Cortex of kidney (tissue), 1 donor: ENCODE measurements at places on chromosomes 1 and 21.

DNA sequence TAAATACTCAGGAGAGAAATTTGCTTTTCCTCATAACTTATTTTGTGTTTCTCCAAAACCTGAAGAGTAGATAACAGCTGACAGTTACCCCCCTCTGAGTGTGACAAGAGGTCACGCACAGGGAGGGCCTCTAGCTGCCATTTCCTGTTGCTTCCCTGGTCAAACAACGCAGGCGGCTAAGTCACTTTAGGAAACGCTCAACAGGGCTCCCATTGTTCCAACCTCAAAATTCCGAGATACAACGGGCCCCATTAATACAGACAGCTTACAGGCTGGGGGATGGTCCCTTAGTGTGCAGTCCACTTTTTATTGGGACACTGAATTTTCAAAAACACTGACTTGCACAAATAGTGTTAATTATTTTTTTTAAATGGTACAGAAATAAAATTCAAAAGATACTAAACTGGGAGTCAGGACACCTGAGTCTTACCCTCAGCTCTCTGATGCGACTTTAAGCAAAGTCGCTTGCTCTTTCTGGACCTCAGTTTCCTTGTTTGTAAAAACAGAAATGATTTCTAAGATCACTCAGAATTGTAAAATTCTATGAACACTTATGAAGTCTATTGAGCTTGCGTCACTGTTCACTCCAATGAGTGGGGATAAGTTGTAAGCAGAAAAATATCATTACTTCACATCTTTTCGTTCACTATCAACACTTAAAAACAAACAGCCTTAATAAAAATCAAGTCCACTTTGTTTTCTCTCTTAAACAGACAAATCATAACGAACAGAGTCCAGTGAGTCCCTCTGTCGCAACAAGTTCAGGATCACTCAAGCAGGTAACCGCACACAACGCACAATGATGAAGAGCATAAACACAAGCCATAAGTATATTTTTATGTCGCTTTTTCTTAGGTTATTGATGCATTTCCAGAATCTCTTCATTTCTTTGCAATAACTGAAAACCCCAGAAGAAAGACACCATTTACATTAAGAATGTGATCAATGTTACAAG lies 13.5 kb downstream of the LZIC start:
- DNase-seq = no peak

GRCh38 chr1:7227654-7228053 lies 442.4 kb downstream of the CAMTA1 start:
- no peak for DNase-seq

- DNase-seq = no peak
Observed at GRCh38 chr1:9145021-9145668, 16.2 kb upstream of the GPR157 start.

DNA sequence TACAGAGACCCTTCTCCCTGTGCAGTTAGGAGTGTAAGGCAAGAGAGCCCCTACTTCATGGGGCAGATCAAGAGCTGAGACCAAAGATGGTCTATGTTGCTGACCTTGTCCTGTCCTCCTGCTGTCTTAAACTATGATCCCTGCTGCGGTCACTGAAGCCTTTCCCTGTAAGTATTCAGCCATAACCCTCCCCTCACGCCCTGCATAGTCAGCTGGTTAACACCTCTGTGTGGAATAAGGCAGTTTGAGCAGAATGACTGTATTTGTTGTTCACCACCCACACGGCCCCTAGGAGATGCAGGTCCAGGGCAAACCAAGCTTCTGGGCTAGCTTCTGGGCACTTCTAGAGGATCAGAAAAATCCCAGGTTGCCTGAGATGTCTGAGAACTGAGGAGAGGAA lies 356 bp downstream of the TSPAN1 start:
- DNase-seq = no peak

DNA sequence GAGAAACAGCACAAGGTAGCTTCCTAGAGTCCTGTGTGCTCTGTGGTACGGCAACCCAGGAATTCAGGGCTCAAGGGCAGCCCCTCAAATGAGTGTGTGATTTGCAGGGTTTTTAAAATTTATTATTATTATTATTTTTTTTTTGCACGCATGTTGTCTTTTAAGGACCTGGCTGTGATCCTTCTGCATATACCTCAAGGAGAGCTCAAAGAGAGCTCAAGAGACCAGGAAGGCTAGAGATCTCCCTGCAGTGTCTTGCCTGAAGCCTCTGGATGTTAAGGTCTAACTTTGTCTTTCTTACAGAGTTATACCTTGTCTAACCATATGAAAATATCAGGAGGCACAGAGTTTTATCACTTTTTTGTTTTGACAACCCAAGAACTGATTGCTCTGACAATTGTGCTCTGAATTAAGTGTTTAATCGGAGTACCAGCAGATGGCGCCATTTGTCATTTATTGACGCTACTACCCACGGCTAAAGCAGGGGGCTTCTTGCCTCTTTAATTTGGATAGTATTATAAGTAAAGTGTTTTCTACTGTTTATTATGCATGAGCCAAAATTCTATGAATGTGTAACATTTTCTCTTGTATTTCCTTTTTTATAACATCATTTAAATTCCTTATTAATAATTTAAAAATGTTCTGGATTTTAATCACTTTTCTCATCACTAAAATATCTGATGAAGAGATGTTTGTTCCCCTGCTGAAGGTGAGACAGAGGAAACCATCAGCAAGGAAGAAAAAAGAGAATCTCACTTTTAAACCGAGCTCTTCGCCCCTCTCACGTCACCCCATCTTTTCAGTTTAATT lies 35.8 kb upstream of the LMO4 start:
- DNase-seq = no peak

DNA sequence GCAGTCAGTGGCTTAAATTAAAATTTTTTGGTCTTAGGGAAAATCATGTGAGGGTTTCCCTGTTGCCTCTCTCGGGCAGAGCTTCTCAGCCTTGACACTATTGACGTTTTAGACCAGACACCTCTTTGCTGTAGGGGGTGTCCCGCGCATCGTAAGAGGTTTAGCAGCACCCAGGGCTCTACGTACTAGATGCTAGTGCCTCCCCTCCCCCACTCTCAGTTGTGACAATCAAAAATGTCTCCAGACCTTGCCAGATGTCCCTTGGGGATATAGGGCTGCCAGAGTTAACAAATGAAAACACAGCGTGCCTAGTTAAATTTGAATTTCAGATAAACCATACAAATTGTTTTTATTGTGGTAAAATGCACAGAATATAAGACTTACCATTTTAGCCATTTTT lies 293.3 kb downstream of the DISC1 start:
- DNase-seq = no peak

- DNase-seq = no peak
Observed at GRCh38 chr1:153688736-153689328, 10.3 kb downstream of the NPR1 start.
